ENCODE measurements at places on chromosomes 2 and 18. TPM values are rescaled to one million over a fixed set of nuclear protein-coding genes. Genes with fewer than 3 reads are reported as not detected.

CAMKMT gene
- total RNA-seq, result 4.8 TPM

MYOM1 gene
- 2.2 TPM for total RNA-seq

GATA6 gene
- total RNA-seq, result 0.98 TPM

PXDN gene
- 563 TPM for total RNA-seq

AQP12B gene
- not detected for total RNA-seq

COLEC11 gene
- total RNA-seq, result 0.85 TPM

ITGA6 gene
- total RNA-seq, result 338 TPM

RGPD3 gene
- total RNA-seq, result 0.51 TPM

DYSF gene
- 145 TPM for total RNA-seq

GRCh38 chr2:24725956-24726355, 67.2 kb downstream of the PTRHD1 start:
- no peak for DNase-seq

DNA sequence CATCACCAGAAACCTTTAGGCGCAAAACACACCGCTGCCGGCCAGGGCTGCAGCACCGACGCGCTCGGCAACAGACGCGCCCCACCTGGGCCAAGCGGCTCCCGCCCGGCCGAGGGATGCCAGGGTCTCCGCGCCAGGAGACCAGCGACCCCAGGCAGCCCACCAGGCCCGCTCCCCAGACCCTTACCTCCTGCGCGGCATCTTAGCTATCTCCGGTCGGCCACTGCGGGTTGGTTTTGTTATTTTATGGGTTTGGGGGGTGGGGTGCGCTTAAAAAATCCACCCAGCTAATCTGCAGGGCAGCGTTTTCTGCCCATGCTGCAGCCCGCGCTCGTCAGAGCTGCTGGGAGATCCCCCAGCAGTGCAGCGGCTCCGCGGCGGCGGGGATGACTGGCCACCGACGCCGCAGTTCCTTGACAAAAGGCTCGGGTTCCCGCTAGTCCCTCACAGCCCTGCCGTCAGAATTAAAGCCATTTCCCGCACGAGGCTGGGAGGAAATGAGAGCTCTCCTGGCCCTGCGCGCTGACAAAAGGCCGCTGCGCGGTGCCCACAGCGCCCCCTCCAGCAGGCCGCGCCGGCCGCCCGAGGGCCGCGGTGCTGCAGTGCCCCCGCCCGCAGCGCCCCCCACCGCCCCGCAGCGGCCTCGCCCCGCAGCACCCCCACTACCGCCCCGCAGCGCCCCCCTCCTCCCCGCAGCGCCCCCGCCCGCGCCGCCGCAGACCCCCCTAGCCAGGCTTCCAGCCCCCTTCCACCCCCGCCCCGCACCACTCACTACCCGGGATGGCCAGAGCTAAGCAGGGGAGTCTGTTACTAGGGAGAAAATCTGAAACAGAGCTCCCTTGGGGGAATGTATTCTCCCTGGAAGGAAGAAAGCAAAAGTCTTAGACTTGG, at the start of gene ADD2:
Gene ADD2, minus strand, starts transcription at position 502 of the 891 bp plus-strand sequence. CDS start 61,792 bp downstream, outside the sequence.
- DNase-seq, result peak; percentile 45

GRCh38 chr2:199556527-199557285, 99.0 kb upstream of the SATB2 start:
- no peak for DNase-seq

DNA sequence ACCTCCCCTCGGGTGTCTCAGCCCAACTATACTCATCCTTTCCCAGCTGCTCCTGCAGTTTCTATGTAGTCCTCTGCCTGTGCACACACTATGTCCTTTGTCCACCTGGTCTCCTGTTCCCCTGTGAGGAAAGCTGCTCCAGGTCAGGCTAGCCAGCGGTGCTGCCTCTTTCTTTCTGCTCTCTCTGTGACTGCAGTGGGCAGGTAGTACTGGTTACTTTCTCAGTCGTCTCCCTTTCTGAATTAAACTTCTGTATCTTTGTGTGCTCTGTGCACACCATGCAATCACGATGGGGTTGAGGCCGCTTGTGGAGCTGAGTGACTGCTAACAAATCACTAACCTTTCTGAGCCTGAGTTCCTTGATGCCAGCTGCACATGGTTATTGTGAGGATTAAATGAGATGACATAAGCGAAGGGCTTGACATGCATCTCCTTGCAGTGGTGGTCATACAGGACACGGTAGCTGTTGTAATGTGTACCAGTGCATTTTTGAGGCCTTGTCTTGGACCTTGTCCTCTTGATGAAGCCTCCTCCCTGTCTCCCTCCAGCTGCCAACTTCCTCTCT, 3.5 kb downstream of the FARP2 start:
- DNase-seq, result no peak

GRCh38 chr2:24576617-24577016, 85.6 kb downstream of the NCOA1 start:
- no peak for DNase-seq

DNA sequence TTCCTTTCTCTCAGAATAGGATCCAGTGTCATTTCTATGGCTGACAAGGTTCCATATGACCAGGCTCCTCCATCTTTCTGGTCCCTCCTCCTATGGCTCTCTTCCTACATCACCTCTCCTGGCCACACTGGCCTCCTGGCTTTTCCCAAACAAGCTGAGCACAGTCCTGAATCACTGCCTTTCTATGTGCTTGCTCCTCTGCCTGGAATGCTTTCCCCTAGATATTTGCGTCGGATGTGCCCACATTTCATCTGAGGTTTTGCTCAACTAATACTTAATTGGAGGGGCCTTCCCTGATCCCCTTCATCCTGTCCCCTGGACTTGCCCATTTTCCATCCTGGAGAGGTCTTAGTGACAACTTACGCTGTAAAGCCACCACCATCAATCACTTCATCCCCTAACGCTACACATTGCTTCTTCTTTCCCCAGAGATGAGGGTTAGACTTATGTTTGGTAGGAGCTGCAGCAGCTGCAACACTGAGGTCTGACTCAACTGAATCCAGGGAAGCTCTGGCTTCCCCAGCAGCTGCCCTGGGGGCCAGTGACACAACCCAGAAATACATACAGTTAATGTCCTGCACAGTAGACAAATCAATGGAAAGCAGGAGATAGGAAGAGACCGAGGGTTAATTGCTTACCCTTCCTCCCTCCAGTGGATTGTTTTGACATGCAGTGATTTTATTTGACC, 42.9 kb downstream of the QPCT start:
- DNase-seq, result no peak

- DNase-seq, result no peak
Observed at GRCh38 chr18:14999085-14999975, 251.4 kb downstream of the ANKRD30B start.

DNA sequence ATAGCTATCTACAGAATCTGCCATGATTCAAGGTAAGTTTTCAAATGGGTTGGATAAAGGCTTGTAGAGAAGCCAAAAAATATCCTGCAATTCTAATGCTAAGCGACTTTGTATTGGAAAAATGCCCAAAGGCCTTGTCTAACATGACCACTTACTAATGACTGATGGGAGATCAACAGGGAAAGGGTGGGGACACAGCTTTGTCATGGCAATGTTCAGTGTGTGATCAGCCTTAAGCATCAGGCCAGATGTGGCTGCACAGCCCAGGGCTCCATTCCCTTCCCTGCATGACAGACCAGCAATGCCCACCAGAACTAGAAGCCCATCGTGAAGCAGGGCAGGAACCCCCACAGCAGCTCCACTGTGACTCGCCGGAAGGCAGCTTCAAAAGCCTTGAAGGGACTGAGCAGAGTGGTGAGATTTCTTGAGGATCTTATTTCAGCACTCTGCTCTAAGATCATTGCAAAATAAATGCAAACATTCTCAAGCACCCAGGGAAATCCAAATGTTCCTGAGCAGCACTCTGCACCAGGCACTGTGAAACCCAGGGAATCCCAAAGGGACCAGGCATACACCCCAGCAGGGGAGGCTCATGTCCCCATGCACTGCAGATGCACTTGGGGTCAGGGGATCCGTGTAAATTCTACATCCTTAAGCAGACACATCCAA, 517.9 kb upstream of the SMIM21 start:
- no peak for DNase-seq

DNA sequence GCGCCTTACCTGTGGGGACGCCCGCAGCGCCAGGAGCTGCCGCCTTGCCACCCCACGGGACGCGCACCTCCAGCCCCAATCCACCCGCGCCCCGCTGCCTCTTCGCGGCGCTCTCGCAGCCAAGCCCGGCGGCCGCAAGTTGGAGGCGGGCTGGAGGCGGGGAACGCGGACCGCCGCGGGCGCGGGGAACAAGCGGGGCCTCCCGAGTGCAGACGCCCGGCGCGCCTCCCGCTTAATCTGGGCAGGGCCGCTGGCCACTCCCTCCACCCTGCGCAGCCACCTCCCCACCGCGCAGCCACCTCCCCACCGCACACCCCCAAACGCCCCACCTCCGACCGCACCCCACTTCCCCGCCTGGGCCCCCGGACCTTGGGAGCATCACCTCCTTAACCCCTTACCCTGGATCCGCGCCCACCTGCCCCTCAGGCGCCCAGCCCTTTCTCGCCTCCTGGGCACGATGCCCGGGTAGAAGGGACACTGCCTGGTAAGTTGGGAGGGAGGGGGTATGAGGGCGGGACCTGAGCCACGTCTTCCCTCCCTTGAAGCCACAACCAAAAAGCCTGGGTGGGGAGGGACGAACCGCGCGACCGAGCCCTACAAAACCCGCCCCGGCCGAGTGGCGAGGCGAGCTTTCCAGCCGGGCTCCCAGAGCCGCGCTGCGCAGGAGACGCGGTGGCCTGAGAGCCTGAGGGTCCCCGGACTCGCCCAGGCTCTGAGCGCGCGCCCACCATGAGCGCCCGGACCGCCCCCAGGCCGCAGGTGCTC, at the start of the genes COL4A3 and COL4A4:
Gene COL4A3, plus strand, starts transcription at position 627 of the 765 bp plus-strand sequence. Its CDS starts 103 bp downstream, at position 730.
Gene COL4A4, minus strand, starts transcription at position 208 of the 765 bp plus-strand sequence. CDS start 16,722 bp downstream, outside the sequence.
- no peak for DNase-seq

GRCh38 chr2:6423157-6423556, 442.6 kb downstream of the CMPK2 start:
- DNase-seq, result no peak

- peak; percentile 87 for DNase-seq
Observed at GRCh38 chr18:3995476-3996102, 459.5 kb downstream of the DLGAP1 start.

DNA sequence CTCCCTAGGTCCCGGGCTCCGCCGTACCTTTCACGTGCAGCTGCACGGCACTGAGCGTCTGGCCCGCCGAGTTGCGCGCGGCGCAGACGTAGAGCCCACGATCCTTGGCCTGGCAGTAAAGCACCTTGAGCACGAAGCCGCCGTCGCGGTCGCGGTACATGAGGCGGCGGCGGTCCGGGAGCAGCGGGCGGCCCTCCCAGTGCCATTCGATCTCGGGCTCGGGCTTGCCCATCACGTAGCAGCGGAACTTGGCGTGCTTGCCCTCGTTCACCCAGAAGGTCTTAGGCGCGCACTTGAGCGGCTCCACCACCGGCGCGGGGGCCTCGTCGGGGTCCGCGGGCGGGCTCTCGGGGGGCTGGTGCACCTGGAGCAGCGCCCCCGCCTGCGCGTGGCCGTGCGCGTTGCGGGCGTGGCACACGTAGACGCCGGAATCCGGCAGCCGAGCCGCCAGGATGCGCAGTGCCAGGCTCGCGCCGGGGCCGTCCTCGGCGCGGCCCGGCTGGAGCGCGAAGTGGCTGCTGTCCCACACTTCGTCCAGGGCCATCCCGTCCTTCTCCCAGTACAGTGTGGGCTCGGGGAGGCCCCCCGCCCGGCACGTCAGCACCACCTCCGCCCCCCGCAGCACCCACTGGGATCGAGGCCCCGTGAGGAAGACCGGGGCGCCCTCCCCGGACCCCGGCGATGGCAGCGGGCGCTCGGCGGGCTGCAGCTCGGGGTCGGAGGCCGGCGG, 980 bp downstream of the OBSL1 start:
- peak; percentile 33 for DNase-seq

GRCh38 chr2:151999053-151999452, 99.8 kb downstream of the CACNB4 start:
- peak; percentile 76 for DNase-seq

DNA sequence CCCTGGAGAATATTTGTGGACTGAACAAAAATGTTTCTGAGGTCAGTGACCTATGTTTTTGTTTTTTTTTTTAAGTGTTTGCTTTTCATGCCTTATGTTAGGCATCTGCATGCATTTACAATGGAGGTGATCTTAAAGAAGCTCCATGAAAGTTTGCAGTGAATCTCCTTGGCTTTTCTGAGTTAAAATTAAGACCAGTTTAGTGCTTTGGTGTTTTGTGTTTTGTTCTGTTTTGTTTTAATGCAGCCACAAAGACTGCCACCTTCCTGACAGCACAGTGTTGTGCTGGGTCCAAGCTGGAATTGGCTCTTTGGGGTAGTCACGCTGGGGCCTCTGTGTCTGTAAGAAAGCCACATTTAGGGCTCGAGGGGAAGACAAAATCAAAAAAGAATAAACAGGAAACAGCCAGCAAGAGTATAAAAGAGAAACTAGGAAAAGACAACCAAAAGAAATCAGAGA, 396.2 kb downstream of the ARHGAP15 start:
- no peak for DNase-seq

GRCh38 chr2:3575534-3576262, 638 bp downstream of the RPS7 start:
- peak; percentile 37 for DNase-seq

DNA sequence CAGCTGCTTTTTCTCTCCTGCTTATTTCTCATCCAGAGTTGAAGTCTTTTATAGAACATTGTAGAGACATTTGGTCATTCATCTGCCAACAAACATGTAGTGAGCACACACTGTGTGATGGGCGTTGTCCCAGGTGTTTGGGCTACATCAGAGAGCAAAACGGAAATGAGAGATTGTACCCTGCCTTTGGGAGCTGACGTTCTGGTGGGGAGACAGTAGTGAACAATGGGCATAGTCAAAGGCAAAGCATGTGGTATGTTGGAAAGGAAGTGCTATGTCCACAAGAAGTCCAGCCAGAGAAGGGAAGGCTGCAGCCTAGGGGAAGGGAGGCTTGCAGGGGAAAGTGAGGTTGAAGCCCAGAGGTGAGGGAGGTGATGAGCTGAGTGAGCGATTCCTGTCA, 78.1 kb downstream of the PIEZO2 start:
- DNase-seq, result peak; percentile 71

DNA sequence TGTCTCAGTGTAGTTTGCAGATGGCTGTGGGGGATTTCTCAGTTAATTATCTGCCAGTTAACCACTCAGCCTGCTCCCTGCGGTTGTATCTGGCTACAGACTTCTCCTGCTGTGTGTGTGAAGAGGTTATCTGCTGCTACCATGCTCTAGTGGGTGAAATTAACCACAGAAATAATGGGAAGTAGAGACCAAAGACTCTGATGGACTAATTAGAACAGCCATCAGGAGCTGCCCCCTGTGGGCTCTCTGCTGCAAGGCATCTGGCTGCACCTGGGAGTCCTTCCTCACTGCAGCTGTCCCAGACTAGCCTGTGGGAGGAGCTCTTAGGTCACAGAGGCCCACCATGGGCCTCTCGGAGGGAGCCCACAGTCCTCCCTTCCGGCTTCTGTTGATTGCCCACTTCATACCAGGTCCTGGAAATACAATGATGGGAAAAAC, 66.6 kb downstream of the CTIF start:
- peak; percentile 73 for DNase-seq
